Natural killer cell treated with Interleukin-12 subunit alpha and Interleukin-12 subunit beta and Interleukin-15 and Interleukin-18, amount 100 ng/mL, for 72 hours (primary cell): ENCODE measurements at places on chromosomes 5 and 9. TPM values are rescaled to one million over a fixed set of nuclear protein-coding genes. Genes with fewer than 3 reads are reported as not detected.

GRCh38 chr5:133977161-133977787 lies 8.8 kb upstream of the C5orf15 start:
- DNase-seq, result no peak
- peaks cover 16% of the 10 kb centered on the region for H3K36me3 ChIP-seq
- H3K27ac ChIP-seq, result peak overlapping the region; percentile 57
- no peaks in the 10 kb centered on the region for H3K27me3 ChIP-seq
- no peaks in the 10 kb centered on the region for H3K4me1 ChIP-seq
- no peak overlapping the region for H3K4me3 ChIP-seq

ZNF367 gene
- 26.3 TPM for total RNA-seq

DBH gene
- not detected for total RNA-seq

DNA sequence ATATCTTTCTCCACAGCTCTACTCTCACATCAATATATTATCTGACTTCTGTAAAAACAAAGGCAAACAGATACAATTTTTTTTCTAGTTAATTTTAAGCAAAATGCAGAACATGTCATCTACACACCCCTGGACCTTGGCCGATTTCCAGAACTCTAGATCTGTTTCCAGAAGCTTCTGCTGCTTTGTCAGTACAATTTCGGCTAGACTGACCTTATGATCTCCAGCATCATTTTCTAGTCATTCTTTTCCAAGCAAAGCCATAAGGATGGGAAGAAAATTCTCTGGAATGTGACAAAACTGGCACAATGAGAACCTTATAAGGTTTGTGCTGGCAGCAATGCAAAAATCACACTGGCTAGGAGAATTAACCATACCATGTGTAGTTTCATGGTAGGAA lies 132.8 kb upstream of the MPDZ start:
- no peak overlapping the region for H3K27ac ChIP-seq
- no peaks in the 10 kb centered on the region for H3K4me1 ChIP-seq
- no peak for DNase-seq
- H3K36me3 ChIP-seq, result no peaks in the 10 kb centered on the region
- H3K27me3 ChIP-seq, result no peaks in the 10 kb centered on the region

DNA sequence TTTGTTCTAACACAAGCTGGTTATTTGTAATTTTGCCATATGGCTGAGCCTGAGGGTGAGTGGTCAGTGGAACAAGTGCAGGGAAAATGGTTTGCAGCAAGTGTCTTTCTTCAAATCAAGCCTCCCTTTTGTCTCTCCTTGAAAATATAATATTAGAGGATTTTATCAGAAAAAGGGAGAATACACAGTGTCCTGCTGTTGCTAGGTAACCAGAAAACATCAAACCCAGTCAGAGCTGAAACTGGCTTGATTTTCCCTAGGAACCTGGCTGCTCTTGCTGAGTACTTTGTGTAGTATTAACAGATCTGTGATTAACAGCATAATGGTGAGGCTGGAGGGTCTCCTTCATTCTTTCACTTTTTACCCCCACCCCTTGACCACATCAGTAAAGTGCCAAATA lies 314.0 kb downstream of the ARHGEF28 start:
- H3K4me1 ChIP-seq, result peaks cover 3% of the 10 kb centered on the region
- H3K36me3 ChIP-seq, result no peaks in the 10 kb centered on the region
- no peak for DNase-seq
- H3K4me3 ChIP-seq, result no peak overlapping the region
